ENCODE measurements at places on chromosomes 6 and 20.

DNA sequence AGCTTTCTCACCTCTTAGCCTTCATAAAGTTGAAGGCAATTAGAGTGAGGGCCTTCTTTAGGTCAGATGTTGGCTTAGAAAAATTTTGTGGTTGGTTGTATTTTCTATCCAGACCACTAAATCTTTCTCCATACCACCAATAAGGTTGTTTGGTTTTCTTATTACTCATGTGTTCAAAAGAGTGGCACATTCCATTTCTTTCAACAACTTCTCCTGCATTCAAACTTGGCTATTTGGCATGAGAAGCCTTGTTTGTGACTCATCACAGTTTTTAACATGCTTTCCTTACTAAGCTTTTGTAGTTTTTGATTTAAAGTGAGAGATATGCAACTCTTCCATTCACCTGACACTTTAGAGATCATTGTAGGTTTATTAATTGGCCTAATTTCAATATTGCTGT lies 949.6 kb downstream of the TBC1D32 start:
- no peak for DNase-seq

DNA sequence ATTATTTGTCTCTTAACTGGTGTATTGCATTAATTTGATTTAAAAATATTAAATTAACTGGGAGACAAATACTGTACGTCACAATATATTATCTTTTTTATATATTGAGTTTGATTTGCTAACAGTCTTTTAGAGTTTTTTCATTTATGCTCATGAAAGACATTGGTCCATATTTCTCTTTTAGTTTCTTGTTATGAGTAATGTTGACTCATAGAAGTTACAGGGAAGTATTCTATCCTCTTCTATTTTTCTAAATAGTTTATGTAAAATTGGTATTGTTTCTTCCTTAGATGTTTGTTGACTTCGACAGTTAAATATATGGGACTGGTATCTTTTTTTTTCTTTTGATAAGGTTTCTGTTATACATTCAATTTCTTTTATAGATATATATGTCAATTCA lies 1115.6 kb upstream of the CITED2 start:
- no peak for DNase-seq

DNA sequence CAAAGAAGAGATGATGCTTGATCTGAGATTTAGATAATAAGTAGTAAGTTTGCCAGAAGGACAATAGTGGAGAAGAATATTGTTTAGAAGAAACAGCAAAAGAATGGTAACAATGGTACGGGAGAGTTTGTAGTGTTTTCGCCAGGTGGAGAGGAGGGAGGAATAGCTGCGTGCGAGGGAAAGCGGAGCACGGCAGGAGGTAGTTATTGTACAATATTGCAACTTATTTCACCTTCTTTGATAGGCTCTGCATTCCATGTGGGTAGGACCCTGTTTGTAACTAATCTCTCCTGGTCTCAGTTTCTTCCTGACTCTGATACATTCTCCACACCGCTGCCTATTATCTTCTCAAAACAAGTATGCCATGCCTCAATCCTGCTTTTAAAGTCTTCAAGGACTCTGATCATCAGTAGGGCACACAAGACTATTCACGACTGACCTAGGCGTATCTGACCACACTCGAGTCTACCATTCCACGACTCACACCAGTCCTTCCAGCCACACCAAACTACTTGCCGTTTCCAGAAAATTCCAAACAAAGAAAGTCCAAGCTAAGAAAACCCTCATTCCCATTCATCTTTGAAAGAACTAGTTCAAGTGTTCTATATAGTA lies 1.1 kb downstream of the PPIL4 start:
- DNase-seq: no peak

GRCh38 chr6:165447141-165447540 lies 137.7 kb upstream of the C6orf118 start:
- DNase-seq: no peak

GRCh38 chr6:90758741-90759140 lies 171.9 kb upstream of the MAP3K7 start:
- DNase-seq: no peak

GRCh38 chr6:108031968-108032367 lies 42.6 kb downstream of the OSTM1 start:
- DNase-seq: no peak

DNA sequence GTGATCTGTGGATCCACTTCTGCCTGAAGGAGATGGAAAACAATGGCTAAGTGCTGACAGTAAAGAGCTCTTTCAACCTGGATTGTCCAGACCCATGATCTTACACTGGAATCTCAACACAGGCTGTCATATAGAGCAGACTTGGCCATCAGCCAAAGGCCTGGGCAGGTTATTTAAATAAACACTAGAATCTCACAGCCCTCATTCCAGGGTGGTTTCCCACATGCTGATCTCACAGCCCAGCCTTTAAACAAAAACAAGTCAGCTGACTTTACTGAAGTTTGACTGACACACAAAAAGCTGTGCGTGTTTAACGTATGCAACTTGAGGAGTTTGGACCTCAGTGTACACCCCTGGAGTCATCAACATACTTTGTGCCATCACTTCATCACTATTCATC lies 28.4 kb downstream of the SYNDIG1 start:
- DNase-seq: no peak

DNA sequence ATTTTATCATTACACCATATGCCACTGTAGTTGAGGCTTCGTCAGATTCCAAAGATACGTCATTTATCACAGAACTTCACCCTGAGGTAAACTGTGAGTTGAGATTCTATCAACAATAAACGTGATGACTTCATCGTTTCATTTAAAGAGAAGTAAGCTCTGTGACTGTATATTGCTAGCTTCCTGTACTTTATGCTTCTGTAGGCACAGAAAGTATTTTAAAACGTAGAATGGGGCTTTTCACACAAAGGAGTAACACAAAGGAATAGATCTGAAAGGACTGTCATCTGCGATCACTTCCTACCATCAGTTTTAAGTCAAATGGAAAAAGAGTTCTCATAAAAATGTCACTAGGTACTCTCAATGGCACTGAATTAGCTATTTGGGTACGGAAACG lies 234.4 kb upstream of the MCHR2 start:
- DNase-seq: no peak

- no peak for DNase-seq
Measured at GRCh38 chr20:4443016-4443415, 278.7 kb upstream of the PRND start.

DNA sequence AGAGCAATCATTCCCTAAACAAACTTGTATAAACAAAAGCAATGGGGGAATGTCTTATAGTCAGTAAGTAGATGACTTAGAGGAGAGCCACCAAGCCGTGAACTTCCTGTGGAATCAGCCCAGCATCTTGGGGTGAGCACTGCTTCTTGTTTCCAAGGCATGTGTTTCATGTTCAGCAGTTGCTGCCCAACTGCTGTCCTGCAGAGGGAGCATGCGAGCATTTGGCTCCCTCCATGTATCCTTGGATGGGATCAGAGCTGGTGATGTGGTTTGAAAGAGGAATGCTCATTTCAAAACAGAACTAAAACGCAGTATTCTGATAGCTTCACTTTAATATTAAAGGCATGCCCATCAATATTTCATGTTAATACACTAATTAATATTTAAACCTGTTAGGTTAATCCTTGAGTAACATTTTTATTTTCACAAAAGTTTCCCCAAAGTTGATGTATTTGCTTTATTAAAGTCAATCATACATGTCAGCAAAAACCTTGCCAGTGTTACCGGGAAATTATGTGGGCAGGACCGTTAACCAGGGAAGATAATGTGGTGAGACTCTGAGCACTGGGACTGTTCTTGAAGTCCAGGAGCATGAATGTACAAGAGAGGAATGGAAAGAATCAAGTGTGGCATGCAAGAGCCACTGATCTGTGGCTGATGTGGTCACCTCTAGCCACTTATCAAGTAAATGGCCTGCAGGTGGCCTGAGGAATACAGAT lies 172.1 kb upstream of the GGTLC1 start:
- DNase-seq: no peak

GRCh38 chr6:124577734-124578281 lies 384.4 kb upstream of the RNF217 start:
- DNase-seq: no peak

GRCh38 chr6:108746836-108747575 lies 101.2 kb upstream of the ARMC2 start:
- DNase-seq: no peak
